SK-N-DZ (cell line): ENCODE measurements at places on chromosomes 11 and 22.

DNA sequence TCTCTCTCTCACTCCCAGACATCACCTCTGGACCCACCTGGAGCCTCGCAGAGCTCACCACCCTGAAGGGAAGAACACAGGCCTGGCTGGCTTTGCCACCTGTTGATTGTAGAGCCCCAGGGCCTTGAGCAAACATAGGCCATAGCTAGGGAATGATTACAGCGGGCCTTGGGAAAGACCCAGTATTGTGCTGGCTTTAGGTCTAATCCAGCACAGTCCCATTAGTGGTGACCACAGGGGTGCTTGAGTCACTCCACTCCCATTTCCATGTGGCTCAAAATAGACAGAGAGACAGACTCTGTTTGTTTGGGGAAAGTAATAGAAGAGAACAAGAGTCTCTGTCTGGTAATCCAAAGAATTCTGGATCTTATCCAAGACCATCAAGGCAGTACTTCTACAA, 42.7 kb upstream of the FAM181B start:
- no peak for DNase-seq

DNA sequence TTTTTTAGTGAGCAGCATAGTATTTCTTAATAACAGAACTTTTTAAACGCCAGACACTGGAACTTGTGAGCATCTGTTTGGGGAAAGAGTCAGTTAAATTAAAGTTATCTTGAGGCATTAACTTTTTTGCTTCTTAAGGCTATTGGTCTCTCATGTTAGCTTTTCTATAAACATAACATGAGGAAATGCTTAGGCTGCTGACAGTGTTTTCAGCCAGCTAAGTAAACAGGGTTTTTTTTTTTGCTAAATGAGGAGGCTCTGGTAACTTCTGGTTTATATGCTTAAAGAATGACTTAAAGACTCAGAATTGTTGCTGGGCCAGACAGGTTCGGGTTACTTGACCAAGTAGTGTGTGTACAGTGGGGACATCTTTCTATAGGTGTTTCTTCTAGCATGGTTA, 95.8 kb upstream of the ALKBH3 start:
- no peak for DNase-seq

- DNase-seq = no peak
Measured at GRCh38 chr22:49668402-49668801, 159.3 kb downstream of the BRD1 start.

DNA sequence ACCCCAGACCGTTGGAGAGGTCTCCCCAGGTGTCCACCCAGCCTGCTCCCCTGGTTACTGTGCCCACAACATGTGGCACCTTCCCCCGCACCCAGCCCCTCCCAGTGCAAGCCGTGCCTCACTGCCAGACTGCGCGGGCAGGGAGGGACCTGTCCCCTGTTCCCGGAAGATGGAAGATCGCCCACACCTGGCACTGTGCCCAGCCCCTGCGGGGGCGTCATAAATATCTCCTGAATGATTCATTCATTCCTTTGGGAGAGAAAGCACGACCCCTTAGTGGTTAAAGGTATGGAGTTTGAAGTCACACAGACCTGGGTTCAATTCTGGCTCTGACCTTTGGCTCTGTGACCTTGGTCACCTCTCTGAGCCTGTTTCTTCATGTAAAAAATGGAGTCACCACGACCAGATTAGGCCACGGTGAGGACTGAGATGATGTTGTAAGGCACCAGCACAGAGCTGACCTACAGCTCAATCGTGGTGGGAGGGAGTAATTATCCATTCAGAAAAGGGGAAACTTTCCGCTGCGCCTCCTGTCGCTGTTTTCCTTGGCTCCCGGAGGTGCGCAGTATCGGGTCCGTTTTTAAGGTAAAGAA, 497 bp upstream of the SYT12 start:
- DNase-seq = no peak

DNA sequence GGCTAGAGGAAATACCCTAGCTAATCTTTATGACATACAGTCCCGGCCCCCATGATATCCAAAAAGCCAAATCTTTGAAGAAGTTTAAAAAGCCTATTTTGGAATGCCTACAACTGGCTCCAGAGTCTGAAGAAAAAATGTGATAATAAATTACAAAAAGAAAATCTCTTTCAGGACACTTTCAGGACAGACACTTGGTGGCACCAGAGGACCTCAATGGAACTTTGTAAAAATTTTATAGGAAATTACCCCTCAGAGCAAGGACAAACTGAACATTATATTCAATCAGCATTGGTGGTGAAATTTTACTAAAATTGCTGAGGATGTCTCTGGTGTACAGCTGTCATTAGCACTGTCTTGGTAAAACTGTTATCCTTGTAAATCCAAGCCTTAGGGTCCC, 81.0 kb downstream of the CCDC73 start:
- peak; percentile 6 for DNase-seq

DNA sequence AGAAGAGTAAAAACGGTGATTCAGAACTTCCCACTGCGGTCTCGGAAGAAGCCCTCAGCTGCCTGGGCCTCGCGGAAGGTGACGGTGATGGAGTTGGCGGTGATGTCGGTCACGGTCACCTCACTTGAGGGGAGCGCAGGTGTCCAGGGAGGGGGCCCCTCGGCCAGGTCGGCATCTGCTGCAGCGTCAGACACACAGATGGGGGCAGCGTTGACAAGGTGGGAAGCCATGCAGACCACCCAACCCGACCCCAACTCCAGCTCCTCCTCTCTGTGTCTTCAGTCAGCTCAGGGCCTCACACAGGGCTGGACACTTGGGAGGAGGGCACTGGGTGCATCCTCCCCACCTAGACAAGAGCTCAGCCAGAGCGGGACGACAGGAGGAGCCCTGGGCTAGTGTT, 18.6 kb downstream of the CBX7 start:
- DNase-seq = no peak

DNA sequence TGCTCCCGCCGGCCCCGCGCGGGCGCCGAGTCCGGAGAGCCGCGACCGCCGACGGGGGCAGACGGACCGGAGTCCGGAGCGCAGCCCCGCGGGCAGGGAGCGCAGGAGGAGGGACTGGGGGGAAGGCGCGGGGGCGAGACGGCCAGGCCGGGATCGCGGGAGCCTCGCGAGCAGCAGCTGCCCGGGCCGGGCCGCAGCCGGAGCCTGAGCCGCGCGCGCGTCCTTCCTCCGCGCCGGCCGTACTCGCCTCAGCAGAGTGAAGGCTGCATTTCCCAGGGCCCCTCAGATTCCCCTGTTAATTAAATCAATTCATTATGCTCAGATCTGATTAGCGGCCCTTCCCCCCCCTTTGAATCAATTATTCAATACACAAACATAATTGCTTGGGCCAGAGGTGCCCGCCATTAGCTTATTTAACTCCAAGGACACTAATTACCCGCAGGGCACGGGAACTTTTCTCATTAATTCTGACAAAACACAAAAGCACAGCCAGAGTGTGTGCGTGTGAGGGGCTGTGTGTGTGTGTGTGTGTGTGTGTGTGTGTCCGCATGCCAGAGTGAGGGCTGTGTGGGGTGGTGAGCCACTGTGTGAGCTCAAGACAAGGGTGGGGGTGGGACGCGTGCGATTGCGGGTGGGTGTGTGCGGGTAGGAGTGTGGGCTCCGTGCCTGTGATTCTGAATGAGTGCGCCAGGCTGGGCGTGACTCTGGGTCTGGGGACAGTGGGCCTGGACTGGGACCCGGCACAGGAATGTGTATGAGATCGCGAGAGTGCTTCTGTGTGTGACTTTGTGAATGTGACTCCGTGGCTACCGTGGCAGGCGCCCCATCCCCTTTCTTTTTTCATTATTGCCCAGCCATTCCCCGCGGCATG, 5.1 kb upstream of the LMO1 start:
- no peak for DNase-seq

- DNase-seq = no peak
Measured at GRCh38 chr11:22169833-22170232, 23.1 kb upstream of the ANO5 start.

GRCh38 chr11:74634537-74634936, 42.2 kb downstream of the POLD3 start:
- no peak for DNase-seq

DNA sequence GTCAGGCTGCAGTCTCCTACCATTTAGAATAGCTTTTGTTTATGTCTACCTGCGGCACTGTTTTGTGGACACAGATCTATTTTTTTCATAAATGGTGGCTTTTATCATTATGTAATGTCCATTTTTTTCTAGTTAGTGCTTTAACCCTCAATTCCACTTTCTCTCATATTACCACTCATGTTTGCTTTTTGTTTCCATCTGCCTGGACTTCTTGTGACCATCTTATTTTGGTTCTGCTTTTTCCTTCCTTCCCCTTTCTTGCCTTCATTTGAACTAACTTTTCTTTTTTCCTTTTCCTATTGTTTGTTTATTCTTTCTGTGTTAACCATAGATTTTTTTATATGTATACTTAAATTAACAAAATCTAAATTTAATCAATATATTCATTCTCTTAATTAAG, 98.5 kb upstream of the SLC22A12 start:
- no peak for DNase-seq

- DNase-seq = no peak
Measured at GRCh38 chr22:19810381-19811201, 44.1 kb downstream of the GNB1L start.

- peak; percentile 56 for DNase-seq
Measured at GRCh38 chr11:61477727-61478148, 30.8 kb upstream of the LRRC10B start.

GRCh38 chr11:65084598-65085375, 765 bp downstream of the ZFPL1 start:
- no peak for DNase-seq
